H7 (cell line): ENCODE measurements at places on chromosomes 12 and 14.

DNA sequence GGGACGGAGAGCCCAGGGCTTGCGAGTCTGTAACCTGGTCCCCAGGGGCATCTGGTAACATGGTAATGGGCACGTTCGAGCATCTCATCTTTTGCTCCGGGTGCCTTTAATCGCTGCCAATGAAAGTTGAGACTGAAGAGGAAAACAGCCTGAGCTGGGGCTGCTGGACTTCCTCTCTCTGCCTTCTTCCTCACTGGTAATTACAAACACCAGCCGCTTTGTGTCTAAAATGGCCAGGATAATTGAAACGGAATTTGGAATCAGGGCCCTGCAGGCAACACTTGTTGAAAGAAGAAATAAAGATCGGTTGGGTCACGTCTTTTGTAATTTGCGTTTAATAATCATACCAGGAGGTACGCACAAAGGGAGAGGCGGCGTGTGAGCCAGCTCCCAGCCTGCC lies 51.5 kb upstream of the GPATCH2L start:
- no peak for DNase-seq

- no peak for DNase-seq
These were observed 111.4 kb downstream of the DICER1 start for GRCh38 chr14:95045836-95046430.

- no peak for DNase-seq
These were observed 276.3 kb upstream of the CRY1 start for GRCh38 chr12:107369679-107370078.

DNA sequence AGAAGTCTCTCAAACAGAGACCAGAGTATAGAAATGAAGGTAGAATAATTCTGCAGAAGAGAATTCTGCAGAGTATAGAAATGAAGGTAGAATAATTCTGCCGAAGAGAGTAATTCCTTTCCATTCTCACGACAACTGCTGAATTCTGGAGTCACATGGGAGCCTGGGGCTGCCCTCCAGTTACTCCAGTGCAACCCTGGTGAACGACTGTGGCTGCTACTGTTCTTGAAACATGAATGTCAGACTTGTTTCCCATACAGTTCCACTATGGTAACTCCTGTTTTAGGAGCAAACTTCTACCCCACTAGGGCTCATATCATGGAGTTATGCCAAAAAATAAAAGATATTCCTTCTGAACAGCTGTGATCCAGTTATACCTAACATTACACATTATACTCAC lies 164.4 kb downstream of the KICS2 start:
- no peak for DNase-seq

DNA sequence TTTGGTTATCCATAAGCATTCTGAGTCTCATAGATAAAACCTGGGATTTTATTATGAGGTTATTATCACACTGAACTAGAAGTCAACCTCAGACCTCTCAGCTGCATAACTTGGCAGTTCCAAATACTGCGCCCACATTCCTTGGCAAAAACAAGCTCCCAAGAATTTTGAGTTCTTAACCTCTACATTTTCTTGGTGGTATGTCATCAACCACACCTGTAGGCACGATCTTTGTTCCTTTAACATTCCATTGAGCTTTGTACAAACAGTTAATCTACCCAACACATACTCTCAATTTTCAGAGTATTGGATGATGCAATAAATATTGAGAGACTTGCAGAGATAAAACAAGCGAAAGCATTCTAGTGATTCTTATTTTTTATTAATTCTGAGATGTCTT lies 371.8 kb upstream of the PRICKLE1 start:
- DNase-seq, result no peak

DNA sequence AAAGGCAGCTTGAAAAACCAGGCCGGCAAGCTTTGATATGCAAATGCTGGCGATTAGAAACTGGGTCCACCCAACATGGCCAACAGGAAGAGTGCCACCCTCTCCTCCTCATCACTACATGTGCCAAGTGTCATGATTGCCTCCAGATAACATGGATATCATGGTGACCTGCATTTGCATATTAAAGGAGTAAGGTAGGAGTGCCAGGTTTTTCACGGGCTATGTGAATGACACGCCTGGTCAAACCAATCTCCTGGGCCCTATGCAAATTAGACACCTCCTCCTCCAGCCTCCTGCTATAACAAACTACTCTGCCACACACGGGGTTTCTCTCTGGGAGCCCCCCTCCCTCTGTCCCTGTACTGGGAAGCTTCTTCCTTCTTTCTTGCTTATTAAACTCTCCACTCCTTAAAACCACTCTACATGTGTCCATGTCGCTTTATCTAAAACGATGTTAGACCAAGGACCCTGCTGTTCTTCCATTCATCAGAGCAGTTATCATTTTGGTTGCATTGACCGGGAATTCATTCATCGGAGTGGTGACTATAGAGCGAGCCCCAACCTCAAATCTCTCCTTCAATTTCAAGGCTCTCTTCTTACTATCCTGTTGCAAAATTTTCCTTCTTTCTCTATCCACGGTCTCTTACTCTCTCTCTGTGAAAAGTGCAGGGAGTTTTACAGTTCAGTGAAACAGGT lies 27.5 kb downstream of the APOBEC1 start:
- DNase-seq, result peak; percentile 74

- no peak for DNase-seq
These were observed 6.6 kb upstream of the CALCOCO1 start for GRCh38 chr12:53733807-53734200.

DNA sequence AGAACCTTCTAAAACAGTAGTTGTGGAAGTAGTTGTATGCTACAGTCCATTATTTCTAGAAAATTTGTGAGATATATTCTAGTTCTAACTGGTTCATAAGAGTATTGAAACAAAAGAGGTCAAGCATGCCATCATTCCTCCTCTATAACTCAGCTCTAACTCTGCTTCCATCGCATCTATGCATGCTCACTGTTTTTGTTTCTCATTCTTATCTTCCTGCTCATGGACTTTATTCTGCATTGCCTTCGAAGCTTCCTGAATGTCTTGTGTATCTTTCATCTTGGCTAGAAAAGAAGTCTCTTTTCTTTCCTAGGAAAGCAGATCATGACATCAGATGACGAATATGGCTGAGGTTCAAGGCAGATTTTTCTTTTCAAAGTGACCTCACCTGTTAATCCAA lies 402 bp downstream of the LMNTD1 start:
- no peak for DNase-seq

- no peak for DNase-seq
These were observed 486.0 kb downstream of the FLRT2 start for GRCh38 chr14:86015941-86016340.

GRCh38 chr12:21852251-21852650 lies 77.7 kb upstream of the KCNJ8 start:
- no peak for DNase-seq

- DNase-seq, result no peak
These were observed 34.0 kb downstream of the CHGA start for GRCh38 chr14:92956961-92957360.

- DNase-seq, result no peak
These were observed 233.2 kb upstream of the AMIGO2 start for GRCh38 chr12:47312808-47313426.

- no peak for DNase-seq
These were observed 238.8 kb upstream of the SFSWAP start for GRCh38 chr12:131471946-131472732.

GRCh38 chr14:61298824-61299223 lies 17.7 kb upstream of the TMEM30B start:
- DNase-seq, result no peak

DNA sequence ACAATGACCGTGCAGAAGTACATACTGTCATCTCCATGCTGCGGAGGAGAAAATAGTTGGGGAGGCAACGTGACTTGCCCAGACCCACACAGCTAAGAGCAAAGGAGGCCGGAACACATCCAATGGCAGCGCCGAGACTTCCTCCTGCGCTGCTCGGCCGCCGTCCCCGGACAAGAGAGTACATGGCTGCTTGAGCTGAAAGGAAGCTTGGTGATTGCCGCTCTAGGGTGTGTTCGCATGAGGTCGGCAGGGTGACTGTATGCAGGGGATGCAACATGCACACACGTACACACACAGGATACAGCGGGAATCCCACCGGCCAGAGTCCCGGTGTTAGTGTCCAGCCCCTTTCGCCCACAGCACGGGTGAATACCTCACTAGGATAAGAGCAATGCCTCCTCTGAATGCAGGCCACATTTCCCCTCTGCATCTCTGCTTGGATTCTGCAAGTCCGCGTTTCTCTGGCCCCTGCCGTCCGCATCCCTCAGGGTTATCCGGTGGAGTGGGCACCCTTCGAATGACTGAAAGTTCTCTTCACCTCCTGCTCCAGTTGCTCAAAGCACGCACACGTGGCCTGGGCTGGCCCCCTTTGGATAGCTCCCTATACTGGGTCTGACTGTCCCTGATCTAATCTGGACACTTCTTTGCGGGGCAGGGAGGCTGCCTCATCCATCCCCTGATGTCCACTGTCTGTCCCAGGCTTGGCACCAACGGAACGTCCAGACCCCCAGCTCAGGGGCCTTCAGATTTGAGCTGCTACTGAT lies 78.8 kb downstream of the GSC start:
- DNase-seq, result no peak

GRCh38 chr14:55773984-55774545 lies 194.1 kb downstream of the KTN1 start:
- DNase-seq, result no peak

GRCh38 chr14:71668186-71668912 lies 263.9 kb upstream of the RGS6 start:
- no peak for DNase-seq

GRCh38 chr12:66235626-66236281 lies 46.7 kb downstream of the IRAK3 start:
- DNase-seq, result peak; percentile 39

- DNase-seq, result no peak
These were observed 575.5 kb downstream of the PRKD1 start for GRCh38 chr14:29351996-29352705.

DNA sequence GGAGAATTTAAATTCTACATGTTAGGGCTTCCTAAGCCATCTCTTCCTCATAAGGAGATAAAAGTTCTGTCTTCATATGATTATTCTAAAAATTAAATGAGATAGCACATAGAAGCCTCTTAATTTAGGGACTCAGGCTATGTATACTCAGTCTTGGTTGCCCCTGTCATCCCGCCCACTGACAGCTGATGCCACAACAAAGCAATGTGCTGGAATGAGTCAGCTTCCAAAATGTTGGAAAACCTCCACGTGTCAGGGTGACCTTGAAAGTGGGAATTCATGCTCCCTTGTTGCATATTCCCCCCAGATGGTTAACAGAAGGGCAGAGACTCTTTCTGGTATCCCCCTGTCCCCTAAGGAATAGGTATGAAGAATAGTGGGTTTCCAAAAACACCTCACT lies 238.0 kb upstream of the DDHD1 start:
- DNase-seq, result no peak

DNA sequence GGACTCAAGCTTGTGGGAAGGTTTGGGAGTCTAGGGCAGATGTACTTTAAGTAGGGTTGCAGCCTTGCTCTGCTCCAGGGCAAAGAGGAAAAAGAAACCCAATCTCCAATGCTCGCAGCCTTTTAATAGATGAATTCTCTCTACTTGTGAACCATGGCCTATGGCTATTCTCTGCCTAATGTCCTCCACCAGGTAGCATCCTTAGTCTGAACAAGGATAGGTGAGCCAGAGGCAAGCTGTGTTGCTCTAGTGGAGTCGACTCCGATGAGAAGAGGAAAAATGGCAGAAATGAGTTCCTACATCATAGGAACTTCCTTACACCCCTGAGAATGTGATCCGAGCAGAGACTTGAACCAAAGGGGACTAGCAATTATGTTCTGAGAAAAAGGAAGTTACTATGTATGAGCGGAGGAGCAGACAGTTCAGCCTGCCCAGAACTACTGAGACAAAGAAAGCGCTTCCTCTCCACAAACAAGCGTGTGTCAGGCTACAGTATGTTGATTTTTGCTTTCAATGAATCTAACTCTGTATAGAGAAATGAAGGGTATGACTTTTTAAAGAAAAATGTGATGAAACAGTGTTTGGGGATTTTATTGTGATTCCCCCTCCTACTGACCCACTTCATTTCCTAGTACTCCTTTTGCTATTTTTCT lies 153.6 kb upstream of the ARID2 start:
- DNase-seq, result no peak

DNA sequence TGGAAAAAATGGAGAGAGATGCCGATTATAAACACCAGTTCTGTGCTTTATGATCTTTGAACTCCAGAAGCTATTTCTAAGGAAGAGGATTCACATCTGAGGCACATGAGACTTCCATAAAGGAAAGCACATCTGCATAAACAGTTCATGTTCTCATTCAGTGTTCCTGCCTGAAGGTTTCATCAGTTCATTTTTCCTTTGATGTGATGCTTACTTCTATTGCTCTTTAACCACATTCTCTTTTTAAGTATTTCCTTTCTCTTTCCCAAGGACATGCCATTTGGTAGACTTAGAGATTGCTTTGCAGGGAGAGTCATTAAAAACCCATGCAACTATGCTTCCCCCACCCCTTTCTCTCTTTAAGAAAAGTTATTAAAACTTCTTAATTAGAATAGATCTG lies 387.0 kb upstream of the FLRT2 start:
- DNase-seq, result no peak

GRCh38 chr14:43031598-43031997 lies 1424.9 kb downstream of the LRFN5 start:
- DNase-seq, result no peak

- DNase-seq, result no peak
These were observed 53.6 kb downstream of the SPATA7 start for GRCh38 chr14:88439088-88439487.

DNA sequence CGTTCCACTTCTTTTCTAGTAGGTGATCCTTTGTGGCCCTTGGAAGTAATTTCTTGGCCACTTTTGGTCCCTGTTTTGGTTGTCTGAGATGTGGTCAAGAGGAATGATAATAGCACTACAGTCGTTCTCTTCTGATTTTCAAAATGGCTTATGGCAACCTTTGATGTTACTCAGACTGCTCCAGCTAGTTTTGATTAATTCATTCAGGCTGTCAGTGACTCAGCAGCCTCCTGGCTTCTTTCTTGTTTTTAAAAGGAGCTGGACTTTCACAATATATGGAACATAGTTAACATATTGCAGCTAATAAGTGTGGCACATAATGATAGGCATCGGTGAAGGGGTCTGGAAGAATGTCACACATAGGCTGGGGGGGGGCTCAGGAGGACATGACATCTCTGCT lies 47.3 kb downstream of the WDR20 start:
- no peak for DNase-seq

GRCh38 chr14:102573591-102574046 lies 18.8 kb upstream of the RCOR1 start:
- peak; percentile 52 for DNase-seq

DNA sequence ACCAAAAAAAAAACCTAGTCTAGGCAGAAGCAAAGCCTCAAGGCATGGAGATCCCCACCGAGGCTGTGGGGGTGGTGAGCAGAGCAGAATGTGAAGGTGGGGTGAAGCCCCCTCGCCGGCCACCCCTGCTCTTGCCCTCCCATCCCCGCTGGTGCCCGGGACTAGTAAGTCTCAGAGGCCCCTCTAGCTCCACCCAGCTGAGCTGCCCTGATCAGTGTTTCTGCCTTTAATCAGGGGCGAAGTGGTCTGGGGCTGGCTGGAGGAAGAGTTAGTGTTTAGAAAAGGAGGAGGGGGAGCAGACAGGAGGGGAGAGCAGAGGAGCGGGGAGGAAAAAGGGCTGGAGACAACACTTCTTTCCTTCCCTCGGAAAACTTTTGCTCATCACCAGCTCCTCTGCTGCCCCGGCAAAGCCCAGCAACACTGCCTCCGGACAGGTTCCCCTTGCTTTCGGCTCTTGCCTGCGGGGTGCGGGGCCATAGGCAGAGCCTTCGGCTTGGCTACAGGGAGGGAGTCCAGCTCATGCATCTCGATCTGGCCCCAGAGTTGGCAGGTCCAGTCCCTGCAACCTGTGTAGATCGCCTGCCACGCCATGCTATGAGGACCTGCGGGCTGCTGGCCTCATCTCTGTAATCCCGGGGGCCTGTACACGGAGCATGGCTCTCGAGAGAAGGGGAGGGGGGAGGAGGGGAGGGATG lies 3.4 kb upstream of the DLK1 start:
- peak; percentile 76 for DNase-seq
